ENCODE measurements at places on chromosomes 2 and 18. TPM values are rescaled to one million over a fixed set of nuclear protein-coding genes. Genes with fewer than 3 reads are reported as not detected.
A peak's percentile ranks its signal among the peaks of the same experiment; 100 is the strongest.

Gene GREB1L
- total RNA-seq, result not detected

Gene ANKRD30B
- total RNA-seq, result not detected

Gene LIPG
- 0.71 TPM for total RNA-seq

GRCh38 chr2:184596819-184597411 lies 1.4 kb upstream of the ZNF804A start:
- peaks cover 14% of the 10 kb centered on the region for H3K4me1 ChIP-seq
- H3K27me3 ChIP-seq, result peaks cover 44% of the 10 kb centered on the region
- H3K4me3 ChIP-seq, result no peak overlapping the region

DNA sequence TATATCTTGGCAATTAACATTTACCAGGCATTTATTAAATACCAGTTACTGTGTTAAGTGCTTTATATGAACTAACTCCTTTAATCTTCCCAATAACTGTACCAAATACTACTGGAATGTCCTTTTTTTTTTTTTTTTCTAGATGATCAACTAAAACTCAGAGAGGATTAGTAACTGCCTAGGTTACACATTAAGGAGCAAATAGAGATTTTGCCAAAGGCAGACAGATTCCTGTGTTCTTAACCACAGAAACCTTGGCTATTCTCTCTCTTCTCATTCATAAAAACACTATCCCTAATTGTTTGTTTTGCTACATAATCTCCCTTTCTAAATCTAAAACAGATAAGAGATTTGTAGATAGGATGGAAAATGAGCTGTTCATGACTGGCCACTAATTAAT lies 13.3 kb downstream of the DHX57 start:
- peaks cover 30% of the 10 kb centered on the region for H3K36me3 ChIP-seq
- DNase-seq, result no peak
- H3K4me1 ChIP-seq, result peaks cover 3% of the 10 kb centered on the region
- H3K27ac ChIP-seq, result no peak overlapping the region
- H3K27me3 ChIP-seq, result no peaks in the 10 kb centered on the region

DNA sequence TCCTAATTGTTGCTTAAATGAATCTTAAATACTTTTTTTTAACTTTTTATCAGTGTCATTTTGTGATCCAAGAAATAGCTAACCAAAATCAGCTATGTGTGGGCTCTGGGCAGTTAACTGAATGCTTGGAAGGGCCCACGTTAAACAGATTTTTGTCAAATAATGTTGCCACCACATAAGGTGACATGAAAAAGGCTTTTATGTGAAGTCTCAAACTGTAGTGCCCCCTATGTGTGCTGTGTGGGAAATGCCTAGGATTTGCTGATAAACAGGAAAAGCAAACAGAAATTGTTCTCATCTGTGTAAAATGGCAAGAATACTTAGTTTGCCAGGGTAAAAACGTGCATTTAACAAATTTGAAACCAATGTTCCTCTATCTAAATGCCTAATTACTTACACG lies 242.2 kb downstream of the ZNF516 start:
- H3K27ac ChIP-seq, result no peak overlapping the region
- H3K36me3 ChIP-seq, result no peaks in the 10 kb centered on the region
- H3K4me1 ChIP-seq, result no peaks in the 10 kb centered on the region
- H3K4me3 ChIP-seq, result no peak overlapping the region
- peak; percentile 32 for DNase-seq
- peaks cover 4% of the 10 kb centered on the region for H3K27me3 ChIP-seq

DNA sequence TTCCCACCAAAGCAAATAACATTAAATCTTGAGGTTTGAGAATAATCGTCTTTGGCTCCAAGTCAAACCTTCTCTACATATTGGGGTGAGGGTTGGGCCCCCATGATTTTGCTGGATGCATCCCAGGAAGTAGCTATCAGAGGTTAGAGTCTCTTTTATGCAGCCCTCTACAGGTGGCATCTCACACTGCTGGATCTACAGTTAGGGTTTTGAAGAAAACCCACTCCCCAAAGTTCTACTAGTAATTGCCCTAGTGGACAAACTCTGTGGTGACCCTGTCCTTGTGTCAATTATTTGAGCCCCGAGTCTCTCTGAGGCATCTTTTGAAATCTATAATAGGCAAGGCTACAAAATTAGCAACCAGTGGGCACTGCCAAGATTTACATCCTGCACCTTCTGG lies 15.0 kb upstream of the REG1A start:
- no peaks in the 10 kb centered on the region for H3K4me1 ChIP-seq
- H3K27ac ChIP-seq, result no peak overlapping the region
- no peak overlapping the region for H3K4me3 ChIP-seq
- no peak for DNase-seq
- H3K36me3 ChIP-seq, result no peaks in the 10 kb centered on the region

GRCh38 chr2:240638512-240639160 lies 13.4 kb downstream of the GPR35 start:
- H3K4me1 ChIP-seq, result no peaks in the 10 kb centered on the region
- H3K27me3 ChIP-seq, result no peaks in the 10 kb centered on the region
- H3K4me3 ChIP-seq, result no peak overlapping the region

- H3K27me3 ChIP-seq, result peaks cover 6% of the 10 kb centered on the region
- no peak overlapping the region for H3K4me3 ChIP-seq
- H3K27ac ChIP-seq, result no peak overlapping the region
- H3K4me1 ChIP-seq, result no peaks in the 10 kb centered on the region
- H3K36me3 ChIP-seq, result no peaks in the 10 kb centered on the region
Observed at GRCh38 chr2:108325756-108326155, 37.1 kb downstream of the SULT1C2 start.

- H3K4me1 ChIP-seq, result peaks cover 5% of the 10 kb centered on the region
- H3K27ac ChIP-seq, result no peak overlapping the region
- peaks cover 33% of the 10 kb centered on the region for H3K27me3 ChIP-seq
- H3K4me3 ChIP-seq, result no peak overlapping the region
- DNase-seq, result no peak
- H3K36me3 ChIP-seq, result no peaks in the 10 kb centered on the region
Observed at GRCh38 chr18:37572736-37573135, 7.1 kb upstream of the CELF4 start.

DNA sequence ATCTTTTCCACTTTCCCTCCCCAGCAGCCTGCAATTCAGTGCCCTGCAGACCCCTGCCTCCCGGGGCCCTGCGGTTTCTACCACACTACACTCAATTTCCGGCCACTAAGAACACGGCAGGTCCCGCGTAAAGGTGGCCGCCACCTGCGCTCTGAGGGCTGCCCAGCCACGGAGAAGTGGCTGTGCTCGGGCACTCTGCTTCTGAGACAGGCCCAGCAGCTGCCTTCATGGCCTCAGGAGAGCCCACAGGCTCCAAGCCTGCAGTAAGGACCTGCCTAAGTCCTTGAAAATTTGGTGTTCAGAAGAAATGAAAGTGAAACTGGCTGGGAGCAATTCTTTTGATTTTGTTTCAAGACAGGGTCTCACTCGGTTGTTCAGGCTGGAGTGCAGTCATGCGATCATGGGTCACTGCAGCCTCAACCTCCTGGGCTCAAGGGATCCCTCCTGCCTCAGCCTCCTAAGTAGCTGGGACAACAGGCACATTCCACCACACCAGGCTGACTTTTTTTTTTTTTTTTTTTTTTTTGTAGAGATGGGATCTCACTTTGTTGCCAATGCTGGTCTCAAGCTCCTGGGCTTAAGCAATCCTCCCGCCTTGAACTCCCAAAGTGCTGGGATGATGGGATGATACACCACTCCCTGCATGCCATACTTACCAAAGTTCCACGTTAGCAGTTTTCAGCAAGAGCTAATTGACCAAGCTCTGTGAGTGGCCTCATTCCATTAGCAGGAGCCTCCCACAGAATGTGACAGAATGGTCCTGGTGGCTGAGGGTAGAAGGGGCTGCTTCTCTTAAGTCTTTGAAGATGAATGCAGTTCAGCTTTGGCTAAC lies 14.6 kb upstream of the ALPP start:
- no peaks in the 10 kb centered on the region for H3K27me3 ChIP-seq
- no peaks in the 10 kb centered on the region for H3K36me3 ChIP-seq
- peak overlapping the region; percentile 67 for H3K4me3 ChIP-seq
- peaks cover 23% of the 10 kb centered on the region for H3K4me1 ChIP-seq
- peak overlapping the region; percentile 85 for H3K27ac ChIP-seq
- peak; percentile 41 for DNase-seq

DNA sequence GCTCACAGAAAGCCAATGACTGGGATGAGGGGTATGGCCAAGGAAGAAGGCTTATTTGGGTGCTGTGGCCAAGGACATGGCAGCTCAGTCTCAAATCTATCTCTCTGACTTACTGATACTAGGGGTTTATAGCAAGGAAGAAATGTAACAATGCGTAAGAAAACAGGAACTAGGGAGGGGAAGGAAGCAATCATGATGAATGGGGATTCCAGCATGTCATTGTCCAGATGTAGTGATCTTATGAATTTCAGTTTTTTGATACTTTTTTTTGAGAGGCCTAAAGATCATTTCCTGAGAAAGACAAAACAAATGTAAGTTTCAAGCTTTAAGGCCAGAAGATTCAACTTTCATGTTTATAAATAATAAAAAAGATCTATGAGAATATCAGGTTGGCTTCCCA lies 298.6 kb upstream of the FAM98A start:
- no peak overlapping the region for H3K27ac ChIP-seq
- H3K4me1 ChIP-seq, result no peaks in the 10 kb centered on the region
- no peaks in the 10 kb centered on the region for H3K27me3 ChIP-seq
- no peaks in the 10 kb centered on the region for H3K36me3 ChIP-seq

DNA sequence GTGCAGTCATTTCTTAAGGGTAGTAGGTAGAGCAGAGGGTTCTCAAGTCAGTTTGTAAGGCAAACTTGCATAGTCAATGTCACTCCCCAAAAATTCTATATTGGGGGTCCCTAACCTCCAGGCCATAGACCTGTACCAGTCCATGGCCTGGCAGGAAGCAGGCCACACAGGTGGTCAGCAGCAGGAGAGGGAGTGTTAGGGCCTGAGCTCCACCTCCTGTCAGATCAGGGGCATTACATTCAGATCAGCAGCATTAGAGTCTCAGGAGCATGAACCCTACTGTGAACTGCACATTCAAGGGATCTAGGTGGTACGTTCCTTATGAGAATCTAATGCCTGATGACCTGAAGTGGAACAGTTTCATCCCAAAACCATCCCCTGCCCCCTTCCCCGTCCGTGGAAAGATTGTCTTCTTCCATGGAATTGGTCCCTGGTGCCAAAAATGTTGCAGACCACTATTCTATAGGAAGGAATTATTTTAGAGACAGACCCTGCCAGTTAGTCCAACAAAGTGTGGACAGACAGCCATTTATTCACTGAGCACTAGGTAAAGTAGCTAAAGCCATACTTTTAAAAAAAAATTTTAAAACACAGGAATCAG lies 6.7 kb downstream of the COA5 start:
- H3K36me3 ChIP-seq, result peaks cover 35% of the 10 kb centered on the region
- H3K4me3 ChIP-seq, result no peak overlapping the region
- H3K27ac ChIP-seq, result no peak overlapping the region
- DNase-seq, result peak; percentile 39

- H3K4me1 ChIP-seq, result no peaks in the 10 kb centered on the region
- no peaks in the 10 kb centered on the region for H3K27me3 ChIP-seq
- H3K4me3 ChIP-seq, result no peak overlapping the region
Observed at GRCh38 chr2:132911726-132912724, 242.0 kb upstream of the LYPD1 start.

DNA sequence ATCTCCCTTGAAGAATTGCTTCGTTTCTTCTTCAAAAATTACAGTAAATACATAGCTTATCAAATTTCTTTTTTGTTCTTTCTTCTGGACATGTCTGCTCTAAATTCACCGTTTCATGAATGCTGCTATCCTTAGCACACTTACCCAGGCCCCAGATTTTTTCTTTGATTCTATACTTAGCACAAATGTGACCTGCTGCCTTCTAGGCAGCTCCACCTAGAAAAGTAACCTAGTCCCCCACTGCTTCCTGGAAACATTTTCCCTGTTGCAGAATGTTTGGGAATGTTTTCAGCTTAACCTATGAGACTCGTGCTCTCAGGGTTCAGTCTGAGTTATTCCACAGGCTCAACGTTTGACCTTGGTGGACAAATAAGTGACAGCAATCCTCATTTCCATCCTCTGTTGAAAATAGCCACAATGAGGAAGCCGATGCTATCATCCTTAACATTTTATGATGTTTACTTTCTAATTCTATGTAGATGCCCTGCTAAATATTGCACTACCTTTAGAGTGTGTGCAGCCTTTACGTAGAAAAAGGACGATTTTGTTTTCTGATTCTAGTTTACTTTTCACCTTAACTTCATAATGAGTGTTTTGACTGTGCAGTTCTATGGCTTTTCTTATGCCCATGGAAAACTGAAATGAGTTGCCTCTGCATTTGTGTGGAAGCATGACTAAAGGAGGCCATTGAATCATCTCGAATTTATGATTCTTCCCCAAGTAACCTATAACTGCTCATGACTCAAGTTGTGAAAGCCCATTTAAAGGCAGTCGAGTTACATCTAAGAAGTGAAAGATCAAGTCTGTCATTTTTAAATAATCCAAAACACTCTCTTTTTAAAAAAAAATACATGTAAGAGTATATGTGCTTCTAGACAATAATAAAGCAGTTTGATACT lies 47.7 kb downstream of the TMEM182 start:
- DNase-seq, result no peak
- H3K36me3 ChIP-seq, result no peaks in the 10 kb centered on the region
- H3K27me3 ChIP-seq, result no peaks in the 10 kb centered on the region
- H3K27ac ChIP-seq, result no peak overlapping the region
- peaks cover 3% of the 10 kb centered on the region for H3K4me1 ChIP-seq

DNA sequence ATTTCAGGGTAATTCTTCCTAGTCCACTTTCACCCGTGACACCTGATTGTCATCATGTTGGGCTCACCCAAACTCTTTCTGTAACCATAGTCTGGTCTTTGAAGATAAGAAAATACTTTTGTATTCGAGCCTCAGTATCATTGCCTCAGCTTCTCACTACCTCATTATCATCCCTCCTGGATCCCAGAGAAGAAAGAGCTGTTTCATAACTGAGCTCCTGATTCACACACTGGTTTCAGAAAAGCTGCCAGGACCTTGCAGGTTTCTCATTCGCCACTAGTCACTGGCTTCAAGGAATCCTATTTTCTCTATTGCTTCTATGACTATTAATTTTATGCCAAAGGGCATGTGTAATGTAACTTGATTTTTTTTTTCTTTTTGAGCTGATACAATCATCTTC lies 2.9 kb upstream of the CRIM1 start:
- H3K27me3 ChIP-seq, result peaks cover 30% of the 10 kb centered on the region
- peaks cover 11% of the 10 kb centered on the region for H3K4me1 ChIP-seq
- H3K4me3 ChIP-seq, result no peak overlapping the region
- H3K36me3 ChIP-seq, result no peaks in the 10 kb centered on the region
- DNase-seq, result no peak
- H3K27ac ChIP-seq, result no peak overlapping the region

DNA sequence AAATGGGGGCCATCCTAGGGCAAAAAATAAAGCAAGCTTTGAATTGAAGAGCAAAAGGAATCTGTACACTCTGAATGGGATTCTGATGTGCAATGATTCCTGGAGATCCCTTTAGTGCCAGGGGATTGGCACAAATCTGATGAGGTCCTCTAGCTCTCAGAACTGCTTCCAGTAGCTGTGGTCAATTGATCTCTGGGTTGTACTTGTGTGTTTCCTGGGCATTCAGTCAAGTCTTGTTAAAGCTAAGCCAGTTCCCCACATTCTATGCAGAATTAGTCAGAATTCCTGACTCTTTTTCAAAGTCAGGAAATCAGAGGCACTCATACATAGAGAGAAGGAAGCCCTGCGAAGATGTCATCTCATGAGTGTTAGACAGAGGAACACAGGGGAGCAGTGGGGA lies 161.3 kb downstream of the DNER start:
- no peaks in the 10 kb centered on the region for H3K36me3 ChIP-seq
- no peak overlapping the region for H3K27ac ChIP-seq
- H3K27me3 ChIP-seq, result peaks cover 10% of the 10 kb centered on the region
- no peak for DNase-seq

All from activated CD4-positive, alpha-beta T cell treated with anti-CD3 and anti-CD28 coated beads for 36 hours (primary cell).